Spleen (tissue), 13 donors: ENCODE measurements at places on chromosomes 11 and 22. TPM values are rescaled to one million over a fixed set of nuclear protein-coding genes. Genes with fewer than 3 reads are reported as not detected.

Gene WNT7B
- polyA plus RNA-seq = not detected

Gene GPHA2
- polyA plus RNA-seq = 0.89 TPM

Gene SAMM50
- polyA plus RNA-seq = 23.6 TPM

Gene ART5
- not detected for polyA plus RNA-seq

Gene HOATZ
- polyA plus RNA-seq = not detected

Gene GLYATL2
- 0.09 TPM for polyA plus RNA-seq

Gene IFITM10
- polyA plus RNA-seq = 6.9 TPM

Gene CBL
- 10.1 TPM for polyA plus RNA-seq

Gene HPX
- polyA plus RNA-seq = 0.83 TPM

Gene OR51E1
- 0.18 TPM for polyA plus RNA-seq

Gene CCDC73
- 0.16 TPM for polyA plus RNA-seq

Gene GRAP2
- 8.7 TPM for polyA plus RNA-seq
